H7 (cell line): ENCODE measurements at places on chromosomes 3 and 15. TPM values are rescaled to one million over a fixed set of nuclear protein-coding genes. Genes with fewer than 3 reads are reported as not detected.

- DNase-seq: no peak
These were observed 84.1 kb downstream of the P3H2 start for GRCh38 chr3:190036631-190037030.

DNA sequence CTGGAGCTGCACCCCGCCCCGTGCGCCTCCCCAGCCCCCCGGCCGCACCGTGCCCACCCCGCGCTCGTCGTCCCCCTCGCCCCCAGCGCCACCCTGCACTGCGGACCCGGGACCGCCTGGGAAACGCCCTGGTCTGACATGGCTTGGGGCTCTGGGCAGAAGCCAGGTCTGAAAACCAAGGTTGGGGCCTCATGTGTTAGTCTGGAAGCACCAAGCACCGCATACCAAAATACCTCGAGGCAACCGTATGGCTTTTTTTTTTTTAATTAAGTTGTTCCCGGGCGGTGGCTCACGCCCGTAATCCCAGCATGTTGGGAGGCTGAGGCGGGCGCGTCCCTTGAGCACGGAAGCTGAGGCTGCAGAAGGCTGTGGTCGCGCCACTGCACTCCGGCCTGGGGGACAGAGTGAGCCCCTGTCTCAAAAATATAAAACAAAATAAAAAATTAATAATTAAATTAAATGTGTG is 91.5 kb upstream of the CHD2 start:
- peak; percentile 84 for DNase-seq

DNA sequence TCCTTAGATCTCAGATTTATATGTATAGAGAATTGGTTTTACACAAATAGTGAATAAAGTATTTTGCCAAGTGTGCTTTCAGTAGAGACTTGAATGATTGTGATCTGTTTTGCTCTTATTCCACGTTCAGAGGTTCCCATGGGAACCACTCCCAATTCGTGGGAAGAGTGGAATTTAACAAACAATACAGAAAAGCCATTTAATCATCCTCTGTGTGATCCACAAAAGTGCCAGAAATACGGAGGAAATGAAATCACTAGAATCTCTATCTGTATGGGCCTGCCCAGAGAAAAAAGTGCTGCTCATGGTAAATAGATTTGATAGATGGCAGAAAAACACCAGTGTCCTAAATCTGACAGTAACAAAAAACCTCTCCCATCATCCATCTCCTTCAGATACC is 56.0 kb downstream of the CNTN4 start:
- no peak for DNase-seq

DNA sequence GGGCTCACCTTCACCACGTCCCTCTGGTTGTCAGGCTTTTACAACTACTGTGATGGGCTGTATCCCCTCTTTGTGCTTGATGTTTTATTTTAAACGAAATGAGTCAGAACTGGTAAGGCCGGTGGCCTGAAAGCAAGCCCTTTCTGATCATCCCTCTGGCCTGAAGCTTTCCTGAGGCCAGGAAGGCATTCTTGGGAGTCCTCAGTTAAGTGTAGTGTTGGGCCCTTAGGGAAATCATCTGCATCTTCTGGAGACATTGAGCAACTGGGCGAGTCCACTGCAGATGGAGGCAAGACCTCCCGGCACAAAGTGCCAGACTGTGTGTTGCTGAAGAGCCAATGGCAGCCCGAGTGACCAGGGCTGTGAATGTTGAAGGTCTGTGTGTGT is 33.0 kb upstream of the AMOTL2 start:
- DNase-seq: peak; percentile 46

DNA sequence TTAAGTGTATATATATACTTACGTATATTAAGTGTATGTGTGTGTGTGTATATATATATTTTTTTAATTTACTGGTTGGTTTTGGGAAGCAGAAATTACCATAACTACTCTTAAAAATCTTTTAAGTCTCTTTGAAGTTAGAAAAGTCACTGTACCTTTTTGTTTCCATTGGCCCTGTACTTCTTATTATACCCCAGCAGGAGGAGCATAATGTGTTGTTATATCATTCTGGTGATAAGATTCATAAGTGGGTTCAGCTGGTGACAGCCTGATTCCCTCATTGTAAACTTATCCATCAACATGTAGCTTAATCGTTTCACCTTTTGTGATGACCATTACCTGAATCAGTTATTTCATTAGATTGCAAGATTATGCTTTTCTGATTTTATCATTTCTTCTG is 30.8 kb downstream of the MLH1 start:
- no peak for DNase-seq

- DNase-seq: peak; percentile 81
These were observed 402 bp downstream of the WWTR1 start for GRCh38 chr3:149657321-149657925.

DNA sequence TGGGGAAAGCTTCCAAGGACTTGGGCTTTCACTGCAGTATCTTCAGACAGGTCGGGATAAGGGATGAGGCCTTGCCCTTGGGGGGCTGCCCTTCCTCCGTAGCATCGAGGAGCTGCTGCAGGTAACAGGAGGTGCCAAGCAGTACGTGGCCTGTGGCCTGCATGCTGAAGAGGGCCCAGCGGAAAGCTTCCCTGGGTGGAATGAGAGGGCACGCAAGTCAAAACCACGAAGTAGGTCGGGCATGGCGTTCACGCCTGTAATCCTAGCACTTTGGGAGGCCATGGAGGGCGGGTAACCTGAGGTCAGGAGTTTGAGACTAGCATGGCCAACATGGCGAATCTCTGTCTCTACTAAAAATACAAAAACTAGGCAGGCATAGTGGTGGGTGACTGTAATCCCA is 12.9 kb downstream of the CIDEC start:
- no peak for DNase-seq

DNA sequence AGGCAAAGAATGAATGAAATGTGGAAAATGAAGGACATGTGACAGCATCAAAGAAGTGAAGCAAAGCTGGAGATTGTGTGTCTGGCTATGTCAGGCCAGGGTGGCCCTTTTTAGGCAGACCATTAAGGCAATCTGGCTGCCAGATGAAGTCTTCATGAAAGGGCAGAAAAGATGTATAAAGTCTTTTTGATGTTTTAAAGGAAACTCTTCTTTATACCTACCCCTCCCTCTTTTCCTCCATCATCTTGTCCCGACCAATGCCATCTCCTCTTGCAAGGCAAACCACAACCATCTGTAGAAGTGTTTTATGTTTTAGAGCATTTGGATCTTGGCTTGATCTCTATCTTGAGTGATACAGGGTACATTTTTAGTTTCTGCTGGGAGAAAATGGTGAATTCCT is 259.2 kb downstream of the LSAMP start:
- no peak for DNase-seq

GRCh38 chr3:141643796-141644195 is 94.3 kb upstream of the RNF7 start:
- no peak for DNase-seq

GRCh38 chr15:24933716-24934115 is 21.1 kb upstream of the SNRPN start:
- no peak for DNase-seq

- DNase-seq: no peak
These were observed 53.4 kb downstream of the ITPR1 start for GRCh38 chr3:4546346-4547178.

DNA sequence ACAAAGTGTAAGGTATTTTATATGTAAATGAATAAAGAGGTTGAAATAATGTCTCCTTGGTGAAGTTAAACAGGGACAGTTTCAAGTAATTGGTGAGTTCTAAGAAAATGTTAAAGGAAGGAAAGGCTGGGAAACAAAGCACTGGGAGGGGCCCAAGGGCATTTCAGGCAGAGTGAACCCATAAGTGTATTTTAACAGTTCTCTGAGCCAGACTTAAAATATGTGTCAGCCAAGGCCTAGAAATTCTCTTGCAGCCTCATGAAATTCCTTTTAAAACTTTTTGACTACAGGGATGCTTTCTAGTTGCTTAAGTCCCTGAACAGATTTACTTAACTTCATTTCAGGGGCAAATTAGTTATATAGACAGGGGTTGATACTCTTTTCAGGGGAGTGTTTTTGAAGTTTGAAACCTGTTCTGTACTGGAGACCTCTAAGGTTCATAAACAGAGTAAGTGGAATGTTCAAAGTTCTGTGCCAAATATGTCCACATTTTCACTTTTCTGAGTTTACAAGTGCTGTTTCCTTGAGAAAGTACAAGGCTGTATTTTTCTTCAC is 77.6 kb downstream of the GALK2 start:
- DNase-seq: no peak

- DNase-seq: no peak
These were observed 52.0 kb upstream of the CCNB2 start for GRCh38 chr15:59052915-59053407.

DNA sequence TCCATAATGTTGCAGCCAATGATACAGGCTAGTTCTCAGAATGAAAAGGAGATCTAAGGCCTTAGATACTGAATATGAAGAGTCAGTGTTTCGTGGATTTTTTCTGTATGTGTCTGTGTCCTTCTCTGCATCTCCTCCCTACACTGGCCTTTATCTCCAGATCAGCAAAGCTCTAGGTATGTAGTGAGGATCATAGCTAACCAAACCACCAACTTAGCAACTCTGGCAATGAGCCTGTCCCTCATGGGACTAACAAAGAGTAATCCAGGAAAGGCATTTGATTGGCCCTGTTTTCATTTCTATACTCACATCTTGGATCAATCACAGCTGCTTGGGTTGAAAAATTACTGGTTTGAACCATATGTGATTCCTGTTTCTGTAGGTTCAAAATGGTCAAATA is 18.6 kb upstream of the CNTN3 start:
- no peak for DNase-seq

DNA sequence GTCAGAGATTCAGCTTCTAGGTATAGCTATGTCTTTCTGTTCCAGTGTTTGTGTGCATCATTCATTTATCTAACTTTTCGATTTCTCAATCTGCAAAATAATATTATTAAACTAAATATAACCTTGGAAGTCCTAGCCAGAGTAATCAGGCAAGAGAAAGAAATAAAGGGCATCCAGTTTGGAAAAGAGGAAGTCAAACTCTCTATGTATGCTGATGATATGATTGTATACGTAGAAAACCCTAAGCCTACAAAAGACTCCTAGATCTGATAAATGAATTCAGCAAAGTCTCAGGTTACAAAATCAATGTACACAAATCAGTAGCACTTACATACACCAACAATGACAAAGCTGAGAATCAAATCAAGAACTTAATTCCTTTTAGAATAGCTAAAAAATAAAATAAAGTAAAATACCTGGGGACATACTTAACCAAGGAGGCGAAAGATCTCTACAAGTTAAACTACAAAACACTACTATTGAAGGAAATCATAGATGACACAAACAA is 718.2 kb downstream of the NTRK3 start:
- DNase-seq: no peak

DNA sequence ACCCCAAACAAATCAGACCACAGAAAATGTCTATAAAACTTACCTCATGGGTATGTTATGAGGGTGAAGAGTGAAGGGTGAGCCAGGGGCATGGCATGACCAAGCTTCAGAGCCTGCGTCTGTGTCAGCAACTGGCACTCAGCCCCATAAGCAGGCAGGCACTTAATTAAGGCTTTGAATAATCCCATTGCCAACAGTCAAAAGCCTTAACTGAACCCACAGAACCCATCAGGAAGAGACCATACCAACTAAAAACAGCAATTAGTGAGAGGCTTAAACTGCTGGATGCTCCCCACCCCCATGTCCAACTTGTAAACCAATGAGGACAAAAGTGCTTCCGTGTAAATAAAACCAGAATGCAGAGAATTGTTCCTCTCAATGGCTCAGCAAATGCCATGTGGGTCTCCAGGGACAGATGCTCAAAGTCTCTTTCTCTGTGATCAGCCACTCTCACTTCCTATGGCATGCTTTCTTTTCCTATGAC is 126.0 kb downstream of the MYLK start:
- DNase-seq: no peak

- DNase-seq: no peak
These were observed 29.4 kb downstream of the CD200R1L start for GRCh38 chr3:112817271-112817670.

DNA sequence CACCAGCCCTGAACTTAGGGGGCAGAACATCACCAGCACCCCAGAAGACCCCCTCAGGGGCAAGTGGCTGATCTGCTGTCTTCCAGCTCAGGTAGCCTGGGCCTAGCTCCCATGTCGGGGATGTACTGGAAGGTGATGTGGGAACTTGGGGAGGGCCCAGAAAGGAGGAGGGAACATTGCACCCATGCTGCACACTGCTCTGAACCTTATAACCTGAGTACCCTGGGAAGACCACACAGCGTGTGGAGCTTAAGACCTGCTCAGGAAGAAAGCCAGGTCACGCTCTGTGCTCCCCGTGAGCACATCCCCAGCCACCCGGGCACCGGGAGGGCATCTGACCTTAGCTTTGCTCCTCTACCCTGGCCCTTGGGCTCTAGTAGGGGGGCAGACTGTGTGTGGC is 159.4 kb downstream of the ATP10A start:
- DNase-seq: no peak

DNA sequence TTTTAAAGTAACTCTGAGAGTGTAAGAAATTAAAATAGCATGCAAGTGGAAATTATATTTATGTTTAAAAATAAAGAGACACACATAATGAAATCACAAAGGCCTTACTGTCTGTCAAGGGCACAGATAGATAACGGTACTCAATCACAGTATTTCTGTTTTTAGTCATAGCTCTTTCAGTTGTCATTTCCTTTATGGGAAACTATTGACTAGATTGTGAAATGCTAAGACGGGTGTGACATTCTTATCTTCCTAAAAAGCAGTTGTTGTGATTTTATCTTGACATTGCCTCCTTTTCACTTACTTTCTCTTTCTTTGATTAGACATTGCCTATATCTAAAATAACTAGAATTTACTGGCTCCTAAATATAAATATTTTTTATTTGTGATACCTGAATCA is 100.1 kb upstream of the PLSCR5 start:
- DNase-seq: no peak

DNA sequence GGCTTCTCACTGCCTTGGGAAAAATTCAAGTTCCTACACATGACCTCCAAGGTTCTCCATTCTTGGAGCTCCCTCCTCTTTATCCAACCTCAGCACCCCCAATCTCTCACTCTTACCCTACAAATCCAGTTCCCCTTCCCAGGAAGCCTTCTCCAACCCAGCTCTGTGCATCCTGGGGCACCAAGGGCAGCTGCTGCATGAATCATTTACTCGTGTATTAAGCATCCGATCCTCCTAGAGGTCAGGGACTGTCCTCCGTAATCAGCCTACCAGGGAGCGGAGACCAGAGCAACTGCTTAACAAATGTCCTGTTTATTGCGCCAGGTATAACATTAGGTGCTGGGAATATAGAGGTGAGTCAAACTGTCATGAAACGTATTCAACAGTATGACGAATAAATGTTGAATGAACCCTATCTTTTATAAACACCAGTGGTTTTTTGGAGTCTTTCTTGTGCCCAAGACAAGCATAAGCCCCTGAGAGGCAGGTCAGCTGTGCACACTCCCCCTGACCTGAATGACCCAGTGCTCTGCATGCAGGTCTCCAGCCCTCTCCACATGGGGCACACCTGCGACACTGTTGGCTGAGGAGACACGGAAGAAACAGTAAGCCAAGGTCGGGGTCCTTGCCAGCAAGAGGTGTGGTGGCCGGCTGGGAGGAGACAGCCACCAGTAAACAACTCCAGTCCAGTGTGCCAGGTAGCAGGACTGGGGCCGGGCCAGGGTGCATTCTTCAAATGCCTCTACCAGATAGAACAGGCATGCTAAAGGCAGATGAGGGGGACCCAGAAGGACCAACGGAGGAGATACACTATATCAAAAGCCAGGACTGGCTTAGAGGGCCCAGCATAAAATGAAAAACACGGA is 27.6 kb downstream of the ANP32A start:
- no peak for DNase-seq

TIMMDC1 gene
- 84.0 and 89.1 TPM in 2 replicates for total RNA-seq

WDR49 gene
- 0.07 and 0.35 TPM in 2 replicates for total RNA-seq

EXD1 gene
- 0.22 and 0.73 TPM in 2 replicates for total RNA-seq

BFSP2 gene
- not detected in 2 replicates for total RNA-seq

INAFM2 gene
- total RNA-seq: 15.2 and 15.8 TPM in 2 replicates

ADAMTSL3 gene
- 0.48 and 0.67 TPM in 2 replicates for total RNA-seq

GPR156 gene
- 0.55 and 1.2 TPM in 2 replicates for total RNA-seq

TCAIM gene
- total RNA-seq: 22.4 and 32.3 TPM in 2 replicates

NANOGP8 gene
- total RNA-seq: 221 and 310 TPM in 2 replicates

MUSTN1 gene
- 0.63 and 0.97 TPM in 2 replicates for total RNA-seq
